ENCODE measurements at places on chromosomes 5 and 9.

GRCh38 chr5:161396171-161396570 lies 150.4 kb downstream of the GABRB2 start:
- no peak for DNase-seq

DNA sequence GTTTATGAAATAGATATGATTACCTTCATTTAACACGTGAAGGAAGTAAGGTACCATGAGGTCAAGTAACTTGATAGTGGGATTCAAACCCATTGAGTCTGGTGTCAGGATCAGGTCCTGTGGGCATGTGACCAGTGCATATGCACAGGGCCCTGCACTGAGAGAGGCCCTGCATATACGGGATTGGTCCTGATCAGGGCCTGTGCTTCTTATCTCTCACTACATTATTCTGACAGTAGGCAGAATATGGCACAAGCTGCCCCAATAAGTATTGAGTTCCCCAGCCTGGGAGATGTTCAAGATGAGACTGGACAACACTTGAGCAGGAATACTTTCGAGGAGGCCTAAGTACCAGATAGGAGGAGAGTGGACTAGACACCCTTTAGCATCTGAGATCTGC lies 44.0 kb downstream of the GALNT10 start:
- DNase-seq, result no peak

DNA sequence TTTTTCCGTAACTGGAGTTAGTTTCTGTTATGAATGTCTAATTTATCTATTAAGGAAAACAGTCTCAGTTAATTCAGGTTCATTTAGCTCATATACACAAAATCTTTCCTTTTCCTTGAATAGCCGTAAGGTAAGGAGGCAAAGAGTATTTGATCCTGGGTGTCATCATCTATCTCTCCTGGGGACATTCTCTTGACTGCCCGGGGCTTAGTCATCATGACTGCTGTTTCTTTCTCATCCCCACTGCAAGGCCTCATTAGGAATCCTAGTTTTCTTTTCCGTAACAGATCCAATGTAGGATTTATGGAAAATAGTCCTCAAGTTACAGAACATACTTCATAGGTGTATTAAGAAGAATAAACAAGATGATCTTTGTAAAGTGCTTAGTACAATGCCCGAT lies 134.9 kb upstream of the CHD1 start:
- DNase-seq, result no peak

- DNase-seq, result no peak
These were observed 3.8 kb upstream of the GALT start for GRCh38 chr9:34642679-34643078.

DNA sequence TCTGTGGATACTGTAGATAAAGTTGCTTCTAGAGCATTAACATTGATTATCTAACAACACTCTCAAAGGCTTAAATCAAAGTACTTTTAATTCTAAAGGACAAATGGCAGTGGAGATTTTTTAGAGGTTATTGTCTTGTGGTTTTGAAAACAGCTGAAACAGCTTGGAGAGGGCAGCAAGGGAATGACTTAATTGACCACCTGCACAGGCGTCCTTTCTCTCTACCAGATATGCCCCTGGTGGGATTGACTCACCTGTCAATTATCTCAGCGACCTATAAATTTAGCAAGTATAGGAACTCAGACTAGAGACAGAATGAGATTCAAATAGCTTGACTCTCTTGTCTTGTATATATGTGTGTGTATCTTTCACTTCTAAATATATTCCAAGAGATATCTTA lies 13.5 kb downstream of the ARL14EPL start:
- DNase-seq, result no peak

GRCh38 chr5:73256862-73257261 lies 83.9 kb downstream of the TMEM174 start:
- DNase-seq, result no peak

All from amniotic epithelial cell (primary cell).